Activated T-cell treated with anti-CD3 and anti-CD28 coated beads for 48 hours (primary cell): ENCODE measurements at places on chromosomes 2 and 18.

- DNase-seq, result no peak
Observed at GRCh38 chr2:67997528-67997900, 65.3 kb downstream of the C1D start.

DNA sequence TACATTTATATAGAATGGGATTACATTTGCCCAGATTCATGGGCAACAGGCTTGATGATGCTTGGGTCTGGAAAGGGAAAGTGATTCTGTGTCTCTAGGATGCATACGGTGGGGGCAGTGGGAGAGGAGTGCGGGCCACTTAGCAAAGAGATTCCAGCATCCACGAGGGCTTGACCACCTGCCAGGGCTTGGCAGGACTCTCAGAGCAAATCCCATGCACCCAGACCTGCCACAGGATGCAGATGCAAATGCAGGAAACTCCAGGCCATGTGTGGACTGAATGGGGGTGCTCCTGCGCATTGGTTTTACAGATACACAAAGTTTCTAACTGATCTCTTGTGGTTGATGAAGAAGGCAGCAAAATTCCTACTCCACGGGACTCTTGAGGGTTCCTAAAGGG is 334.7 kb downstream of the CYRIA start:
- no peak for DNase-seq

GRCh38 chr2:201924453-201924852 is 109.2 kb upstream of the FZD7 start:
- DNase-seq, result no peak

DNA sequence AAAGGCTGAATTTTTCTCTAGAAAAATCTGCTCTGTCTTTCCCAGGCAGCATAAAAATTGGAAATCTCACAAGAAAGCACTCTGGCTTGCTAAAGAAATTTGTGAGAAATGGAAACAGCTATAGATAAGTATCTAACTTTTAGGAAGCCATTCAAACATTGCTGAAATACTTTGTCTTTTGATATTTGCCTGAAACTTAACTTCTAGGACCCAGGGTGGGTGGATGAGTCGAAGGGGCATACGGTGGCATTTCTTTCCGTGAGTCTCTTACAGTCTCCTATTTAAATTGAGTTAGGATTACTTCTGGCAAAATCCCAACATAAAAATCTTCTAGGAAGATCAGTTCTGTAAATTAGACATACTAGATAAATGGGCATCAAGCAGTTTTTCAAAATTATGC is 532 bp upstream of the COL3A1 start:
- DNase-seq, result no peak

GRCh38 chr18:58694221-58694620 is 23.0 kb downstream of the MALT1 start:
- DNase-seq, result no peak

- DNase-seq, result no peak
Observed at GRCh38 chr2:161059388-161059787, 100.8 kb upstream of the TANK start.

GRCh38 chr2:130756053-130756873 is 923 bp downstream of the AMER3 start:
- DNase-seq, result peak; percentile 31

GRCh38 chr2:218452079-218452478 is 33.2 kb downstream of the VIL1 start:
- no peak for DNase-seq

DNA sequence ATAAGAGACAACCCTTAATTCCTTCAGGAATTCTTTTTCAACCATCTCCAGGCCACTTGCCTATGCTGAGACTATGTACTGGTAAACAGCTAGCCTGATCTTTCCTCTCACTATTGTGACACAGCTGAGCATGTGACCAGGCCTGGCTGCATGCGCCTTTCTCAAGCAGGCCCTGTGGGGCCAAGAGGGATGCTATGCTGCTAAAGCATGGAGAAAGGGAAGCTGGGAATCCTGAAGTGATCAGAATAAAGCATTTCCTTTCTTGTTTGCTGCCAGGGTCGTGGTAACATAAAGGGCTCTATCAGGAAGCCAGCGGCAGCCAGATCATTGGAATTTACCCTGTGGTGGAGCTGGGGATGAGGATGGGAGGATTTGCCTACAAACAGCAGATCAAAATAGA is 29.8 kb upstream of the LCLAT1 start:
- no peak for DNase-seq

- DNase-seq, result no peak
Observed at GRCh38 chr2:100206731-100207255, 64.4 kb upstream of the AFF3 start.

GRCh38 chr2:7971841-7972240 is 710.0 kb upstream of the ID2 start:
- no peak for DNase-seq

GRCh38 chr18:12278741-12279682 is 24.9 kb downstream of the CIDEA start:
- DNase-seq, result no peak

DNA sequence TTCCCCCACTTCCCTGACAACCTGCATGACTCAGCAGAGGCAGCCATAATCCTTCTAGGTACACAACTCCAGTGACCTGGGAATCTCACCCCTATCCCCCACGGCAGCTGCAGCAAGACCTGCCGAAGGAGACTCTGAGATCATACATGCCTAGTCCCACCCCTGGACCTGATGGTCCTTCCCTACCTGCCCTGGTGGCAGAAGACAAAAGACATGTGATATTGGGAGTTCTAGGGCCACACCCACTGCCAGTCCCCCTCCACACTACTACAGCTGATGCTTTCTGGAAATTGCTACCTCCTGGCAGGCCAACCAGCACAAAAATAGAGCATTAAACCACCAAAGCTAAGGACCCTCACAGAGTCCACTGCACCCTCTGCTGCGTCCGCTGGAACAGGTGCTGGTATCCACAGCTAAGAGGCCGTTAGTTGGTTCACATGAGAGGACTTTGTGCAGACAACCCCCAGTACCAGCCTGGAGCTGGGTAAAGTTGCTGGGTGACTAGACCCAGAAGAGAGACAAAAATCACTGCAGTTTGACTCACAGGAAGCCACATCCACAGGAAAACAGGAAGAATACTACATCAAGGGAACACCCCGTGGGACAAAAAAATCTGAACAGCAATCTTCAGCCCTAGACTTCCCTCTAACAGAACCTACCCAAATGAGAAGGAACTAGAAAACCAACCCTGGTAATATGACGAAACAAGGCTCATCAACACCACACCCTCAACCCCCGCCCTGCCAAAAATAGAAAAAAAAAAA is 12.5 kb downstream of the MARCO start:
- no peak for DNase-seq

DNA sequence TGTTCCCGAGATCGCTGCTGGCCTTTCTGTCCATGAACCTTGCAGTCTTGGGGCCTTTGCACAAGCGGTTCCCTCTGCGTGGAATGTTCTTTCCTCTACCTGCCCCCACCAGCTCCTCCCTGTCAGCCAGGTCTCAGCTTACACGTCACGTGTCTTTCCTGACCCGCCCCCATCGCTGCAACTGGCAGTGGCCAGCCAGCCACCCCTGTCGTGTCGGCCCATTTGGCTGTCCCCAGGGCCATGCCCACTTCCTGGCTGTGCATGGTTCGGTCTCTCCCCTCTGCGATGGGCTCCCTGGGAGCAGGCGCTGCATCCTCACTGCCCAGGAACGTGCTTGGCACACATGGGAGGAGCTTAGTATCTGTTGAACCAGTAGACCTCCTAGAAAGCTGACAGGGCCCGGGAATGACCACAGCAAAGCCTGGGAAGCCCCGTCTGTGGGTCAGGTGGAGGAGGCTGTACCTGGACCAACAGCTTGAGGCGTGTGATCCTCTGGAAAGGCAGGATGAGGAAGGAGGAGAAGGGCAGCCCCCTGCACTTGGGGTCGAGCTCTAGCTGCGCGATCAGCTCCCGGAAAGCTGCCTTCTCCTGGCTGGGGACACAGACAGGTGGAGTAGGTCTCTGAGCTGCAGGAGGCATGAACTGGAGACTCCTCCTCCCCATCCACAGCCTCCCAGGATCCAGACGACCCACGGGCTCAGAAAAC is 21.0 kb downstream of the SNORC start:
- DNase-seq, result no peak

DNA sequence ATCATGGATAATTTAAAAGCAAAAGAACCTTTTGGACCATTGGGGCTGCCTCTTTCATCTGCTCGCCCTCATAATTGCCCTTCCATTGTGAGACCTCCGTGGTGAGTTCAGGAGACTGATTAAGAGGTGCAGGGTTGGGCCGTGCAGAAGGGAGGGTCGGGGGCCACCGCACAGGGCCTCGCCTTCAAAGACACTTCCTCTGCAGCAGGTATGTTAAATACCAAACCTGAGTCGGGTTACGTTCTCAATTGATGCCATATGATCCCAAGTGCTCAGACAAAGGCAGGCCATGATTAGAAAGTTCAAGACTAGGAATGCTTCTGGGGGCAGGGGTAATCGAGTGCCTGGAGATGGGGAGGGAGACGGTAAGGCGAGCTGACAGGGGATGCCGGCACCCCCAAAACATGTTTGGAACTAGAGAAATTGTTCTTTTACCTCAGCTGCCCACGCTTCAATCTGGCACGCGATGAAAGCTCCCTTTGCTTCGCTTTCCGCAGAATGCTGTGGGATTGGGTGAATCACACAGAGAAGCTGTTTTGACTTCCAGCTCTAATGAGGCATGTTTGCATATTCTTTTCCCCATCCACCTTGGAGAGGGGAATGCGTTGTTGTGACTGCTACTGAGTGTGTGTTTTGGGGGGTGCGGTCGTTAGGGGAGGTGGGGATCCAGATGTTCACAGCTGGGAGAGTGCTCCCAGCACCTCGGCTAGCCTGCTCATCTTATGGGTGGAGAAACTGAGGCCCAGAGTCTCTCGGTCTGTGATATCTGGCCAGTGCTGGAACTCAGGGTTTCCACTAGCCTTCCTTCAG is 309.1 kb downstream of the MYCN start:
- no peak for DNase-seq

DNA sequence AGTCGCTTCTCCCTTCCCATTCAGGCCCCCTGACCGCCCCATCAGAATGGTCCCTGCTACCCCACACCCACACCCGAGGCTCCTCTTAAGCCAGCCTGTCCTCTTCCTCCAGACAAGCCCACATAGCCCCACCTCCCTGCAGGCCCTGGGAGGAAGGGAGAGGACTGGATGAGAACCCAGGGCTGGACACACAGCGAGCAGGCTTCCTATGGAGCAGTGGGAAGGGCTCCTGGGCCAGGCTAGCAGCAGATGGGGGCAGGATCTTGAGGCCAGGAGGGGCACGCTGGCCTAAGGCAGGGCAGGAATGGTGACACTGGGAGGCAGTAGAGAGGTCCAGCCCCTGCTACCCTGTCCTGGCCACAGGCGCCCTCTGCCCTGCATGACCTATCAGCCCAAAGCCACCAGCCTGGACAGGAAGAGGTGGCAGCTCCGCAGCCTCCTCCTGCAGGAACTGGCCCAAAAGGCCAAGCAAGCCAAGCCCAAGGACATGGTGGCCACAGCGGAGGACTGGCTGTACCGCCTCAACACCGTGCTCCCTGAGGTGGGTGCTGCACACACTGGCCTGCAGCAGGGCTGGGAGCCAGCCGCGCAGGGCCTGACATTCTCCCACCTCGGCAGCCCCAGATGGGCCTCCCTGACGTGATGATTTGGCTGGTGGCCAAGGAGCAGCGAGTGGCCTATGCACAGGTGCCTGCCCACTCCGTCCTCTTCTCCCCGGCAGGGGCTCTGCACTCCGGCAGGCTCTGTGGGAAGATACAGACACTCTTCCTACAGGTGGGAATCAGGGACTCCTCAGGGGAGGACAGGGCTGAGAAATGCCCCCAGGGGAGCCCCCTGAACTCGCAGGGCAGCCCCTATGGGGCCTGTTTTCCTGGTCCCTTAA is 43.3 kb downstream of the FER1L5 start:
- DNase-seq, result no peak

- no peak for DNase-seq
Observed at GRCh38 chr2:187377340-187377739, 70.7 kb downstream of the CALCRL start.
